ENCODE measurements at places on chromosomes 16 and 17.

DNA sequence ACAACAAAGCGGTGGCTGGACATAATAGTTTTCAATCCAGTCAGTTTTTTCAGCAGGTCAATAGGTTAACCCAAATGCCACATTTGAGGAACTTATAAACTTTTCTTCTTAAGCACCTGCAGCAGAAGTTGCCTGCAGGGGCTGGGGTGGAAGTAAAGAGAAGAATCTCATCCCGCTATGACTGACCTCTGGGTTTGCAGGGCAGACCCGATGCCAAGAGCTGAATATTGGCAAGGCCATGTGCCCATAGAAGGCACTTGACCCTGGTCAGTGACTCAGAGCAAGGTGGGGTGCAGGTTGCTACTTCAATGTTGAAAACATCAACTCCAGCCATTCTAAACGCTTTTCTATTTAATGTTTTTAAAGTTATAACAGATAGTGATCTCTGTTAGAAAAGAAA, 17.9 kb upstream of the SMPD3 start:
- peak; percentile 39 for DNase-seq

DNA sequence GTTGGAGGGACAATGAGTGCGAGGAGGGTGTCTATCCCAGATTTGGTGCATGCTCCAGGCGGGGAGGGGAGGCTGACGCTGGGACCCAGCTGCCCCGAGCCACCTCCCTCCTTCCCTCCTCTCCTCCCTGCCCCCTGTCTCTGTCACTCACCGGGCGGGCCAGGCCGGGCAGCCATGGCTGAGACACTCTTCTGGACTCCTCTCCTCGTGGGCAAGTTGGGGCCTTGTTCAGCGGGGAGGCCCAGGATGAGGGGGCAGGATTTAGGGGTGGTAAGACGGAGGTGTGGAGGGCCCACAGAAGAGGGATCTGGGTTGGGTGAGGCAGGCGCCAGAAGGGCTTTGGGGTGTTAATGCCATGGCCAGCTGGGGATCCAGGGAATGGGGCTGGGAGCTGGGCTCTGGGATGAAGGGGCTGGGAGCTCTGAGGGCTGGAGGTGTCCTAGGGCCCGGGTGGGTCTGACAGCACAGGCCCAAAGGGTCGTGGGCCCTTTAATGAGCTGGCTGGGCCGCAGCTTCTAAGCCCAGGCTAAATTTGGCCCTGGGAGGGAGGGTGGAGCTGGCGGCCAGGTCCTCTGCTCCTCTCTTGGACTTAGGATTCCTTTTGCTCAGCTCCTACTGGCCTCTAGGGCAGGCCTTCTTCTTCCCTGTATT, at the start of gene SGCA:
Gene SGCA (plus strand): TSS at position 139 of the 651 bp plus-strand sequence. CDS start 36 bp downstream, at position 175.
- DNase-seq, result no peak

- DNase-seq, result no peak
Observed at GRCh38 chr17:63696381-63696961, 3.5 kb downstream of the LIMD2 start.

DNA sequence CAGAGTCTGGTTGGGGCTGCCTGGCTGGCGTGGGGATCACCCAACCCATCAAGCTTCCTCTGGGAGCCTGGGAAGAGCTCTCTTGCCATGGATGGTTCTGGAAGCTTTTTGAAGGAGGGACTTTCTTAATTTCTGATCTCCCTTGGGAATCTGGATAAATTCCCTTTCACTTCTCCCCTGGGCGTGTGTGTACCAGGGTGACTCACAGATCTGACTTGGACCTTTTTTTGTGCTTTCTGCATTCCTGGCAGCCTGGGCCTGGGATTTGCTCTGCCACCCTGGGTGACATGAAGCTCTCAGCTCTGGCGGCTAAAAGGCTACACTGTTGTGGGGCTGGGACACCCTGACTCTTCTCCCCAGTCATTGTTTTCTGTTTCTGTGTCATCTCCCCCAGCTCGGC, 70.1 kb downstream of the ABCC1 start:
- no peak for DNase-seq

GRCh38 chr16:22092143-22092933, at the start of gene VWA3A:
Gene VWA3A (plus strand): TSS chr16:22092541. CDS start chr16:22092638, 97 bp downstream.
- no peak for DNase-seq

GRCh38 chr16:4511441-4512082, 27.0 kb downstream of the CDIP1 start:
- DNase-seq, result no peak

- no peak for DNase-seq
Observed at GRCh38 chr16:28059841-28060575, 3.5 kb downstream of the GSG1L start.

DNA sequence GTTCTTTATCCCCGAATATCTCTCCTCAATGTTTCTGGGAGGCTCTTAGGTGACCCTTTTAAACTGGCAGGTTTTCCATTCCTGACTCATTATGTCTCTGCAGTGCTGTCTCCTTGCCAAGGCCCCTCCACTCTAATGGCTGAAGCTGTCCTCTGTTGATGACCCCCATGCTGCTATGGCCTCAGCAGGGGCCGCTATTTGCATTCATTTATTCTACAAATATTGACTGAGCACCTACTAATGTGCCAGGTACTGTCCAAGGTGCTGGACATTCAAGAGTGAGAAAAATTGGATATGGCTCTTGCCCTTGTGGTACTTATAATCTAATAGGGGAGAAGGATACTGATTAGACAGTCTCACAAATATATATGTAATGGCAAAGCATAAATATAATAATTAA, 55.4 kb downstream of the GP2 start:
- DNase-seq, result no peak

DNA sequence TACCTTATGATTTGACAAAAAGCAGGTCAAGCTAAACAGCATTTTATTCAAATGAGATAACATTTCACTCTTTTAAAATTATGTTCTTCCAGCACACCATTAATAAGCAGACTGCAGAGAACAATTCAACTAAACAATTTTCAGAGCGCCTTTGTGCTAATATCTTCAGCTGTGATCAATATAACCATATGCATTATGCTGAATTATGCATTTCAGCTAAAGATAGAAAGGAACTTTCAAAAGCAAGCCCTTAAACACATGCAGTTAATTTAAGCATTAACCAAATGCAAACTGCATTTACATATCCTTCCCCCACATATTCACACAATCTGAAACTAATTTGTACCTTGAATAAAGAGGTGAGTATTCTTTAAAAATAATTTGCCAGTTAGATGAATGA, 41.6 kb downstream of the RPGRIP1L start:
- DNase-seq, result no peak

- DNase-seq, result no peak
Observed at GRCh38 chr17:10033959-10034358, 128.9 kb upstream of the RCVRN start.

- DNase-seq, result no peak
Observed at GRCh38 chr17:73749337-73749823, 105.1 kb upstream of the SDK2 start.

DNA sequence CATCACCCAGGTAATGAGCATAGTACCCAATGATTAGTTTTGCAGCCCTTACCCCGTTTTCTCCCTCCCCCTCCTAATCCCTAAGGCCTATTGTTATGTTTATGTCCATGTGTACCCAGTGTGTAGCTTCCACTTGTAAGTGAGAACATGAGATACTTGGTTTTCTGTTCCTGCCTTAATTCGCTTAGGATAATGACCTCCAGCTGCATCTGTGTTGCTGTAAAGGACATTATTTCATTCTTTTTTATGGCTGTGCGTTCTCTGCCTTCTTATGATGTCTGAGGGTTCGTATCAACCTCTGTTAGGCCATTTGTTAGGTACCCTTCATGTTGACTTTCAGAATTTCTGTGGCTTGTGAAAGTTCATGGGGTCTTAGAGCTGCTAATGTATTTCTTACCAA, 31.0 kb downstream of the CTCF start:
- DNase-seq, result no peak

DNA sequence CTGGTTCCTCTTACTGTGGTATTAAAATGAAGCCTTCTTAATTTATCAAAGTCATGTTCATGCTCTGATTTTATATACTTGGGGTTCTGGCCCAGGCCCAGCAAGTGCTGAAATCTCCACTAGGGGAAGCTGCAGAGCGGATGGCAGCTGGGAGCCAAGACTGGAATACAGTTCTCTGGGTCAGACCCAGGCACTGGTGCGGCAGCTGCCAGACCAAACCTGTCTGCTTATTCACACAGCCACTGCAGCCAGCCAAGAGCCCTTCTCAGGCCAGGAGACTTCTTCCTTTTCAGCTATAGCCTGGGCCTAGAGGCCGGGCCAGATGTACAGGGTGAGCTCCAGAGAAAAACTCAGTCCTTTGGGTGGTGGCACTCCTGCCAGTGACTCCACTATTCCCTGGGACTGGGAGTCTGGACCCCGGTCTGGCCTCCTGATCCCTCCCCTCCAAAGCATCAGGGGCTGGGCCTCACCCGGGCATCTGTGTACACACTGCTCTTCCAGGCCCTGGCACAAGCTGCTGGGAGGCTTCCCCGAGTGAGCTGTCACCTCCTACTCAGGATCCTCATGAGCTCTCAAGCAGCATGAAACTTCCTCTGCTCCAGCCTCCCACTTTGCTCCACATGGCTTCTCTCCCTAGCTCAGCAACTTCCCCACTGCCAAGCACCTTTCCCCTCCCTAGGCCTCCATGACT, 24.4 kb downstream of the ATP6V0D1 start:
- DNase-seq, result no peak

GRCh38 chr16:49528060-49528865, 154.7 kb downstream of the C16orf78 start:
- DNase-seq, result no peak

DNA sequence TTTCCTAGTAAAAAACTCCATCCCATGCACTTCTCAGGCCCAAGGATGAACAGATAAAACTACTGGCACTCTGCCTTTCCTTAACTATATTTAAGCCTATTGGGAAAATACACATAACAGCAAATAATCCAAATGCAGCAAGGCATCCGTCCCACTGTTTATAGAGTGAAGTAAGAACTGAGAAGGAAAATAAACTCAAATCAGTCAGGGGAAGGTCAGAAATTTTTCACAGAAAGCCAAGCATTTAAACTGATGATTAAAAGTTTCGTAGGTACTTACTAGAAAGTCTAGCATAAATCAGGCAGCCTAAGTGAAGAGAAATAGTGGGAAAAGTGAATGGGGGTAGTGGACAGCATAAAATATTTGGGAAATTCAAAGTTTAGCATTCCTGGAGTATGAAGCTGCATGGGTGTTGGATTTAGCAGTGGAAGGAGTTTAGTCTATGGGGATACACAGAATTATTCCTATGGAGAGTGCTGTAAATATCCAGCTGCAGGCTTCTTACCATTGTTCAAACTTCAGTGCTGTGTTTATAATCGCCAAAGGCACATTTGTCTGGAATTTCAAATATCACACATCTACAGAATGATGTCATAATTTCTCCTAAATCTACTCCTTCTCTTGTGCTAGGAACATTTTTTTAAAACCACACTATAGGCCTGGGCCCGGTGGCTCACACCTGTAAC, 1131.0 kb upstream of the GOT2 start:
- DNase-seq, result no peak

DNA sequence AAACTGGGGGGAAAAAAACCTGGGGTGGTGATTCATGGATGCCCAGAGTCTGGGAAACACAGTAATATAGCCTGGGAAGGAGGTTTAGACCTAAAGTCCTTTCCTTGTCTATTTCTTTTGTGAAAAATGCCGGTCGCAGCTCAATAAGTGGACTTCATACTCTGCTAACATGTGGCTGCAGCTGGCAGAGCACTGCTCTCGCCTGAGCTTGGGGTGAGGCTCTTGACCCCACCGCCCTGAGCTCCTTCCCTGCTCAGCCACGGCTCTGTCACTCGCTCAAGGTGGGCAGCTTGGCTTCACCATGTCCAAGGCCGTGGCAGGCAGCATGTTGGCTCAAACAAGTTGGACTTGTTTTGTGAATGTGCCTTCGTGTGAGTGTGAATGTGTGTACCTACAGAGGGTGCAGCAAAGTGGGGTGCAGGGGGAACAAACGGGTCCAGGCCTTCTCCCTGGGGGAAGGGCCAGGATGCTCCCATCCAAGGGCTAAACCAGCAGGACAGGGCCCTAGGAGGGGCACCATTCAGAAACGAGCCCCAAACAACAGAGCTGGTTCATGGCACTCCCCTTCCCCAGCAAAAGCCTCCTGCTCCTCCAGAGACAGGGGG, 4.9 kb downstream of the FA2H start:
- peak; percentile 73 for DNase-seq

DNA sequence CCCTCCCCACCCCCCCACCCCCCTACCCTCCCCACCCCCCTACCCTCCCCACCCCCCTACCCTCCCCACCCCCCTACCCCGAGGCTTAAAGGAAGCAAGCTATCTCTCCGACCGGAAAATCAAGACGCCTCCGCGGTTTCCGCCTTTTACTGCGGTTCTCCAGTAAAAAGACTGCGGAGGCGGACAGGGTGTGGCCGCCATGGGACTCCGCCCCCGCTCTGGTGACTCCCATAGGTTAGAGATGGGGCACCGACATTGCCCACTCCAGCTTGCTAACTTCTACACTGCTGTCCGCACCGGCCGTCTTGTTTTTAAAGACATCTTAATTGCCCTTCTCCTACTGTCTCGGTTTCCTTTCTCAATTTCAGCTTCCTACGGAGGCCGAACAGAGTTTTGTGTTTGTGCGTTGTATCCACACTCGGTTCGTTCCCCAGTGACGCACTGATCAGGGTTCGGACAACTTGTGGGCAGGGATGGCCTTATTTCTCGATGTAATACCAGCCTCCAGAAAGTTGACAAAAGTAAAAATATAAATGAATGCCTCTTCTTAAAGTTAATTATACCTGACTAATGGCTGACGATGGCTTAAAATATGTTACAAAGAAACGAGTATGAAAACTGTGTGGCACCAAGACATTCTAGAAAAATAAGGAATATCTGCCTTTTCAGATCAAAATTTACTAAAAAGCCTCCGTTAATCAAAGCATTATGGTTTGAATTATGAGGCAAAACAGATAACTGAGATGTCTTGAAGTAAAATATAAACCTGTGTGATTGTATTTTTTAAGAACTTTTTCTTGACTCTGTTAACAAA, 1.1 kb upstream of the ZNF200 start:
- DNase-seq, result no peak

GRCh38 chr17:60645918-60646523, 31.6 kb upstream of the BCAS3 start:
- no peak for DNase-seq

DNA sequence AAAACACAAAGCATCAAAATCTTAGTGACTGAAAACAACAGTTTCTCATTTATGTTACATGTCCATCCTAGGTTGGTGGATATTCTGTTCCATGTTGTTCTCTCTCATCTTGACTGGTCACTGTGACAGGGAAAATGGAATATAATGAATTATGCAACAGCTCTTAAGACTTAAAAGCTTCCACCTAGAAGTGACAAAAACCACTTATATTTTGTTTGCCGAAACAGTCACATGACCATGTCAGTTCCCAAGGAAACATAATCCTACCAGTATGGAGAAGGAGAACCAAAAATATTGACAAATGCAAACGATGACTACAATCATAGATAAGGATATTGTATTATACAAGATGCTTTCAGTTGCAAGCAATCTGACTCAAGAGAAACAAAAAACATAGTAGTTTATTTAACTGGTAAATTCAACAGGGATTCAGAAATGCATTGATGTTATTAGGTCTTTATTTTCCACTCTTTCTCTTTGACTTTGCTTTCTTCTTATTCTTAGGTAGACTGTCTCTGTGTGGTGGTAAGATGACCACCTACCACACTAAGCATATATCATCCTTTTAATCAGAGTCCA, 103.8 kb downstream of the SSH2 start:
- DNase-seq, result no peak

GRCh38 chr16:14331020-14331419, 259.9 kb downstream of the MRTFB start:
- DNase-seq, result no peak

- DNase-seq, result no peak
Observed at GRCh38 chr16:22631264-22631663, 120.6 kb downstream of the NPIPB5 start.

GRCh38 chr17:907725-908124, 71.9 kb downstream of the NXN start:
- no peak for DNase-seq
